ENCODE measurements at places on chromosomes 16 and 17.

DNA sequence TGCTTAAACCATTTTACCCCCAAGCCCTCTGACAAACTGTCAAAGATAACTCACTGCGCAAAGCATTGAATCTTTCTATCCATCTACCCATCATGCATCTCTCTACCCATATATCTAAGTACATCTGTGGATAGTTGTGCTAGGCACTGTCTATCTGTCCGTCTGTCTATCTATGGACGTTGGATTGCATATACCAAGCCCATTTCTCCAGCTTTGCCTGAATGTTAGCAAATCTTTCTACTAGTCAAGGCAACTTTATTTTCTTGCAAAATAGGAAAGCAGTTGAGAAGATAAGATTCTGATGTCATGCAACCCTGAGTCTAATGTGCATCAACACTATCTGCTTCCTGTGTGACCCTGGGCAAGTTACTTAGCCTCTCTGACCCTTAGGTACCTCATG, 117.2 kb downstream of the XYLT1 start:
- no peak for DNase-seq

DNA sequence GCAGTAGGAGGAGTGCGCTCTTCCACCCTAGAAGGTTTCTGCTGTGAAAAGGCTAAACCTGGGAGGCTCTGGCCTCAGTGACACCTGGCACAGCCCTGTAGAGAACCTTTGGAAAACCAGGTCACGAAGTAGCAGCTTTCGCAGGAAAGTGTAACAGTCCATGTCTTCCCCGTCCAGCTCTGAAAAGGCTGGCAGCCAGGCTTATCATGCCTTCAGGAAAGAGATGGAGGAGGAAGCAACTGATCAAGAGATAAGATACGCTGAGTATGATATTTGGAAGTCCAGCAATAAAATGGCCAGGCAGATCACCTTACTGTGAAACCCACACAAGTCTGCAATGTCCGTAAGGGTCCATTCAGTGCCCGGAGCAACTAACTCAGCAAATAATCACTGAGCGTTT, 22.3 kb downstream of the TUBD1 start:
- DNase-seq, result no peak

- no peak for DNase-seq
These were observed 26.3 kb downstream of the ARHGAP23 start for GRCh38 chr17:38454532-38454931.

GRCh38 chr16:84500531-84500930, 3.9 kb downstream of the MEAK7 start:
- no peak for DNase-seq

GRCh38 chr16:11408216-11408615, 63.0 kb downstream of the RMI2 start:
- no peak for DNase-seq

Data from NCI-H187 (cell line).